Mononuclear cell (primary cell): ENCODE measurements at places on chromosomes 11 and 22. TPM values are rescaled to one million over a fixed set of nuclear protein-coding genes. Genes with fewer than 3 reads are reported as not detected.

The YWHAH gene
- total RNA-seq, result 73.8 TPM

The RIMBP3B gene
- not detected for total RNA-seq

The POLD3 gene
- 5.7 TPM for total RNA-seq

The EI24 gene
- total RNA-seq, result 28.7 TPM
